Large intestine (tissue), 12 donors: ENCODE measurements at places on chromosomes 5 and 9. TPM values are rescaled to one million over a fixed set of nuclear protein-coding genes. Genes with fewer than 3 reads are reported as not detected.

- peak; percentile 34 for DNase-seq
Observed at GRCh38 chr5:52915176-52915875, 73.8 kb upstream of the ITGA2 start.

DNA sequence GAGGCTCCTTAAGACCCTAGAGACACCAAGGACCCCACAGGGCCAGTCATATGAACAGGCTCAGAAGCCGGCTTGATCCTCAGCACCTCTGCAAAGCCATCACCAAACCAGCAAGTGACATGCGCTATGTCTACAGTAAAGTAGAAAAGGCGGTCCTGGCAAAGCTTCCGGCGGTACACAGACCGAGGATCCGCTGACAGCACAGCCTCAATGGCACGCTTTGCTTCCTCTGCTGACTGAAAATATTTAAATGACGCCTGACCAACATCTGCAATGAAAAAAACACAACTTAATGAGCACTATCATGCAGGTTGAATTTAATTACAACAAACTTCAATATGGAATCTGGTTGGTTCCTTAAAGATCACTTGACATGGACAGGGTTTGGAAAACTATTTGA, 17.6 kb downstream of the TRMO start:
- no peak for DNase-seq

DNA sequence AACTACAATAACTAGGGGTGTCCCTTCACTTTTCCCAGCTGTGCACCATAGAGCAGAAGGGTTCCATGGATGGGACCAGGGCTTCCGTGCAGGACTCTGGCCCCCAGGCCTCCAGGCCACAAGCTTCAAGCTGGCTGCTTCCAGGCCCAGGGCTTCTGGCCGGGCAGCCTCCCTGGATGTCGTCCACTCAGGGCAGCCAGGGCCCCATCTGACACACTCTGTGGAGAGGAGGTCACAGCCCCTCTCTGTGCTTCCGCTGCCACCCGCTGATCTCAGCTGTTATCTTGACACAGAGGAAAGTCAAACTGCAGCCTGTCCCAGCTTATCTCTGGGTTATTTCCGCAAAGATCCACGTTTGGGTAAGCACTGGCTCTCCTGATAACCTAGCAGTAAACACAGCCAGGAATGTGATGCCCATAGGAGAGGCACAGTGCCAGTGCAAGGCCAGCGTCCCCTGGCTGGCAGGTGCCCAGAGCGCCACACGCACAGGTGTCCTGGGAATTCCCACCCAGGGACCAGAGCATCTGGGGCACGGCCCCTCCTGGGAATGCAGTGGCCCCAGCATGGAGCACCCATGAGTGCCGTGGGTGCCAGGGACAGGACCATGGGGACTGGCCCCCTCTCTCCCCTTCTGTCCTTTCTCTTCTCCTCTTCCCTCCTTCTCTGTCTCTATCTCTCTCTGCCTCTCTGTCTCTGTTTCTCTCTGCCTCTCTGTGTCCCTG, 15.6 kb upstream of the SLC6A19 start:
- DNase-seq: peak; percentile 57

GRCh38 chr5:137001026-137001569, 498.0 kb downstream of the SPOCK1 start:
- DNase-seq: no peak

DNA sequence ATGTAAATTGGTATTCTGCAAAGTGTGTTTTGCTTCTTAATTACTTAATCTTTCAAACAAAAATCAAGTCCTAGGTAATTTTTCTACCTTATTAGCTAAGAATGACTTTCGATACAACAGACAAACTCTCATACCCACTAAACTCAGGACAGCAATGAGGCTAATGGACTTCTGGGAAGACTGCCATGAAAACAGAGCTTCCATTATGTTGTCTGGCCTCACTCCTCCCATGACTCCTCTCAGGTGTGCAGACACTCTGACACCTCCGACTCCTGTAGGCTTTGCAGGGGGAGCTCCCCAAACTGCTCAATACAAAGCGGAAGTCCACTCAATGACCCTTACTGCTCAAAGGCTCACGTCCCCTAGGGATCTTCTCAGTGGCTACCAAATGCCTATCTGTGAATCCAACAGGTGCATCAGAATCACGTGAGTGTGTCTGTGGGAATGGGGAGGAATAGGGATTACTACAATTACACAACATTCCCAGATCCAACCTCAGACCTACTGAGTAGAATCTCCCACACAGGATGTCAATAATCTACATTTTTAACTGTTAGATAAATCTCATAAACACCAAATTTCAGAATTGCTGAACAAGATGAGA, 289.9 kb downstream of the RAB3C start:
- no peak for DNase-seq

GRCh38 chr5:102958481-102959011, 161.4 kb downstream of the GIN1 start:
- DNase-seq: no peak

DNA sequence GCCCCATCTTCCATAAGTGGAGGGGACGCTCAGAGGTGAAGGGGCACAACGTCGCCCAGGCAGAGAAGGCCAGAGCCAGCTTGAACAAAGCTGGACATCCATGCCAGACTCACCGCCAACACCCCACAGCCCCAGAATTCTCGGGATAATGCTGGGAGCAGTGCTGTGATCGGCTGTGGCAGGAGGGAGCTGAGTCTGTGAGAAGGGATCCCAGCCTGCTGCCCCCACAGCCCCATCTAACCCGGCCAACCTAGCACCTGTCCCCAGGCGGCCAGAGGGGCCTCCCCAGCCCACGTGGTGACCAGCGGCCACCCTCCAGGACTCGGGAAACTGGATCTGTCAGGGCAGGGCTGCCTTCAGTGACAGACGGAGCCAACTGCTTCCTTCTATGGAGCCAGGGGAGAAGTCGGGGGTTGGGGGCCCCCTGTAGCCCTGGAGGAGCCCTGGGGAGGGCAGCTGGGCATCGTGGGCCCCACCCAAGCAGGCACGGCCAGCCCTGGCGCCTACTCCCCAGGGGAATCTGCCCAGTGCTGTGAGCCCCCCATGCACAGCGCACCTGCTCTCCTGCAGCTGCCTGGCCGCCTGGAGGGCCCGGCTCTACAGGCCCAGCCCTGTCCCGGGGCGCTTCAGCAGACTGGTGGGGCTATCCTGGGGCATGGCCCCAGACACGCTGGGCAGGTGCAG, 6.0 kb downstream of the BRD3 start:
- DNase-seq: no peak

GRCh38 chr5:149400304-149400703, 21.2 kb upstream of the IL17B start:
- no peak for DNase-seq

GRCh38 chr5:62421414-62421813, 8.9 kb downstream of the IPO11 start:
- no peak for DNase-seq

- DNase-seq: no peak
Observed at GRCh38 chr9:72836790-72837189, 116.1 kb downstream of the ALDH1A1 start.

DNA sequence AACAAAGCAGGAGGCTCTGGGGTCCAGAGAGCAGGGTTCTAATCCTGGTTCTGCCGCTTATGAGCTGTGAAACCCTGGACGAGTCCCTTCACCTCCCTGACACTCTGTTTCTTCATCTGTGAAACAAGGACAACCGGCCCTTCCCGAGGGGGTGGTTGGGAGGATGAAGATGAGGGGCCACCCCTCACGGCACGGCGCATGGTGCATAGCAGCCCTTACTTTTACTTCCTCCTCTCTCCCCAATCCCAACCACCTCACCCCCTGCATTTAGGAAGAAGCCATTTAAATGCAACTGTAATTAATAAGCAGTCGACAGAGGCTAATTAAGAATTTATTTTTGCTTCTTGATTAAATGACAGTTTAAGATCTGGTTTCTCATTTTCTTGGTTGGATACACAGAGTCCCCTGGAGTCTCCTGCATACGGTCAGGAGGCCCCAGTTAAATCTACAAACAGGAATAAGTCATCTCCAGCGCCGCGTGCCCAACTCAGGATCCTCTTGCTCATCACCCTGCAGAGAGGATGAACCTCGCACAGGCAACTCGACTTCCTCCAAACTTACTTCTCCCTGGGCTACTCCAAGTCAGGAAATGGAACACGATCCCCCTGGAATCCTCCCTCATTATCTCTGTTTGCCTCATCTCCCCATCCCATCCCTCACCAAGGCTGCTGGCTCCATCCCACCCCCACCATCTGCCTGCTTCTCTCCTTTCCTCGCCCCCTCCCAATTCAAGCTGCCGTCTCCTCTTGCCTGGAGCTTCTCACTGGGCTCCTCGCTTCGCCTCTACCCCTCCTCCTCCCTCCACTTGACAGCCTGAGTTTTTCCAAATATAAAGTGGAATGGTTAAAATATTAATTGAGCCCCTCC, 95.9 kb downstream of the HRH2 start:
- DNase-seq: no peak

DNA sequence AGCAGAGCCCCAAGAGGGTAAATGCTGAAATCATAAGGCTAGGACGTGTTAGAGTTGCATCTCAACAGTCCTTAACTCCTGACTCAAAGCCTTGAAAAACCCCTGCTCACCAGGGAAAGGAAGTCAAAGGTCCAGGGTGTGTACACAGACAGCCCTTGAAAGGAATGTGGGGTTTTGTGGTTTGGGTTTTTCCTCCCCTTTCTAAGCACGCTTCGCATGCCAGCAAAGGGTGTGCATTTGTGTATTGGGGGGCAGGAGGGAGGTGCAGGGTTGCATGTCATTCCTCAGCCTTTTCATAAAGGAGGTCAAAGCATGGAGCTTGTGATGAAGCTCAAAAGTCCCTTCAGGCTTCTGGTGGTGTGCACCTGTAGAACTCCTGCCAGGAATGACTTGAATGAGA, 17.3 kb upstream of the XPA start:
- peak; percentile 47 for DNase-seq

Gene MZB1
- polyA plus RNA-seq: 1.3 TPM

Gene COL15A1
- 19.7 TPM for polyA plus RNA-seq

Gene LCN10
- 7.8 TPM for polyA plus RNA-seq

Gene MAST4
- polyA plus RNA-seq: 14.8 TPM

Gene IRGM
- 0.09 TPM for polyA plus RNA-seq

Gene MOB3B
- 34.7 TPM for polyA plus RNA-seq

Gene PPP3R2
- 0.01 TPM for polyA plus RNA-seq

Gene PCDHB3
- polyA plus RNA-seq: 1.1 TPM
